Fibroblast of skin of back (primary cell): ENCODE measurements at places on chromosomes 5 and 9.

- DNase-seq: peak; percentile 36
These were observed 1.4 kb downstream of the CHSY3 start for GRCh38 chr5:129905473-129906176.

DNA sequence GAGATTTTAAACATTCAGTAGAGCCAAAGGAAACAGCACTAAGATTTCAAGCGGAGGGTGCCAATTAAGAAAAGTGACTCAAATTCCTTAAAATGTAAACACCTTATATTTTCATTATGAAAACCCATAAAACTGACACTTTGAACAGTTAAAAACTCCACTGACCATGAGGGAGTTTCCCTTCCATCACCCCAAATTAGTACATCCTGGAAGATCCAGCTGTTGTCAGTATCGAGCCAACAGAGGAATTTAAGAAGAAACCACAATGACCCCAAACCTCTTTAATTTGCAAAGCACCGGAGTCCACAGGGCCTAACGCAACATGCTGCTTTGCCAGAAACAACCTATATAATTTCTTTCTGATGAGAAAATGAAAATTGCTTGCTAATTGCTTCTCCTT is 41.3 kb downstream of the ROR2 start:
- DNase-seq: no peak

DNA sequence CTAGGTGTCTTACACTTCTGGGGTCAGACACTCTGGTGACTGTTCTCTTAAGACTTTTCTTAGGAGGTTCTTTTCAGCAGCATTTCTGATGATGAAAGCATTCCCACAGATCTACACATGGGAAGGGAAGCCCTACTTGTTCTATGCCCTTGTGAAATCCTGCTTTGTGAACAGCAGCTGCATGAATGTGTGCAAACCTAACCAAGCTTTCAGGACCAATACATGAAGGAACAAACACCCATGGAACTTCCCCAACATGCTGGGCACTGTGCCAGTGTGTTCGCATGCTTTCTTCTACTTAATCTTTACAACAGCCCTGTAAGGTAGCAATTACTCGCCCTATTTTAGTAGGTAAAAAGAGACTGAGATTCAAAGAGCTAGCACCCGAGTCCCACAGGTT is 439.9 kb upstream of the KLF4 start:
- peak; percentile 6 for DNase-seq

- peak; percentile 41 for DNase-seq
These were observed 212.9 kb downstream of the ARRDC3 start for GRCh38 chr5:91170266-91170665.

- DNase-seq: peak; percentile 54
These were observed 21.1 kb downstream of the HMGXB3 start for GRCh38 chr5:150021491-150022157.

GRCh38 chr9:120791161-120791560 is 2.1 kb downstream of the FBXW2 start:
- DNase-seq: no peak

DNA sequence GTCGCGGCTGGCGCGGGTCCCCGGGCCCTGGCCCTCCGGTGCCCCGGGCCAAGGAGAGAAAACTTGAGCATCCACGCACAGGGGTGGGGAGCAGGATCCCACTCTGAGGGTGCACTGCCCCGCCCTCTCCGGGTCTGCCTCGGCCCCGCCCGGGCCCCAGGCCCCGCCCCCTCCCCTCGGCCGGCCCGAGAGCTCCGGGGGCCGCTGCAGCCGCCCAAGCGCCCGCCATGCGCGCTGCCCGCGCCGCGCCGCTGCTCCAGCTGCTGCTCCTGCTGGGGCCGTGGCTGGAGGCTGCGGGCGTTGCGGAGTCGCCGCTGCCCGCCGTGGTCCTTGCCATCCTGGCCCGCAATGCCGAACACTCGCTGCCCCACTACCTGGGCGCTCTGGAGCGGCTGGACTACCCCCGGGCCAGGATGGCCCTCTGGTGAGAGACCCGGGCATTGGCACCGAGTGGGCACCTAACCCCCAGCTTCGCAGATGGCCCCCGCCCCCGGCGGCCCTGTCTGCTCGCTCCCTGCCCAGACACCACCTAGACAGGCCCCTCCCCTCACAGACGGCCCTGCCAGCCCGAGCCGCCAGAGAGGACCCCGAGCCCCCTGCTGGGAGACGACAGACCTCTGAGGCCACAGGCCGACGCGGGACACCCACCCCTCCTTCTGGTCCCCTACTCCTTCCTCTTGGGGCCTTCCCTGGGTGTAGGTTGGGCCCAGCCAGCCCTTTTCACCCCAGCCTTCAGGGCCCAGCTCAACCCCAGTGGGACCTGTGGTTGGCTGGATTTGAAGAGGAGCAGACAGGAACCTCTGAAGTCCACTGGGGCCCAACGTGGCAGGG is at the start of gene CERCAM:
CERCAM (plus strand) TSS at position 207 of the 831 bp plus-strand sequence; CDS start at position 228, 21 bp downstream.
- peak; percentile 61 for DNase-seq

- no peak for DNase-seq
These were observed 53.7 kb downstream of the RICTOR start for GRCh38 chr5:39020458-39020857.

DNA sequence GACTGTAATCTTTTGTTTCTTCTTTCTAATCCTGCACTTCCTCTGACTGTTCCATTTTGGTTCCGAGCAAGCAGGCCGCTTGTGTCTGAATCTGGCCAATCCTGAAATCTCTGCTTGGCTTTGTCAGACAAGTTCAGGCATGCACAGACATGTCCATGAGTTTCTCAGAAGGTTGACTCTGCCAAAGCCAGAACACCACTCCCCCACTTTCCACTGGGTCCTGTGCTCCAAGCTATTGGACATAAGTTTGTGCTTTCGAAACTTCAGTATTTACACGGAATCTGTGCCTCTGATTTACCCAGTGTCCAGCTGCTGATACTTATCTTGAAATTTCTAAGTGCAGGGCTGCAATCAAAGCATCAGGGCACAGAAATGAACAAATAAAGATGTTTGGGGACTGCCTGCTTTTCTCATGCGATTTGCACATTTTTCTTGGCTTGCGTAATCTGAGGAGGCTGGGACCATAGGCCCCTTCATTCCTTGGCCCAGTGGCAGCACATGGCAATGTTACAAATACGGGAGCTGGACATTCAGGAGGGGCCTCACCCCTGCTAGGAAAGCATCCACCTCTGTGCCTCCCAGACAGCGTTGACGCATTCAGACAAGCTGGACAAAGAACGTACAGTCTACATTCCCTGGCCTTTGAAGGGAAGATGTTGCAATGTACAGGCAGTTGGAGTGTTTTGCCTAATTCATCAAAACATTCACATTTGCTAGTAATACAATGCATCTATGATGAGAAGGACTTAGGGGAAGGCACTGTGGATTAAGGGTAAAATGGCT is 209.2 kb upstream of the PAPPA start:
- peak; percentile 96 for DNase-seq

GRCh38 chr5:115457571-115457970 is 87.0 kb downstream of the FEM1C start:
- DNase-seq: no peak

DNA sequence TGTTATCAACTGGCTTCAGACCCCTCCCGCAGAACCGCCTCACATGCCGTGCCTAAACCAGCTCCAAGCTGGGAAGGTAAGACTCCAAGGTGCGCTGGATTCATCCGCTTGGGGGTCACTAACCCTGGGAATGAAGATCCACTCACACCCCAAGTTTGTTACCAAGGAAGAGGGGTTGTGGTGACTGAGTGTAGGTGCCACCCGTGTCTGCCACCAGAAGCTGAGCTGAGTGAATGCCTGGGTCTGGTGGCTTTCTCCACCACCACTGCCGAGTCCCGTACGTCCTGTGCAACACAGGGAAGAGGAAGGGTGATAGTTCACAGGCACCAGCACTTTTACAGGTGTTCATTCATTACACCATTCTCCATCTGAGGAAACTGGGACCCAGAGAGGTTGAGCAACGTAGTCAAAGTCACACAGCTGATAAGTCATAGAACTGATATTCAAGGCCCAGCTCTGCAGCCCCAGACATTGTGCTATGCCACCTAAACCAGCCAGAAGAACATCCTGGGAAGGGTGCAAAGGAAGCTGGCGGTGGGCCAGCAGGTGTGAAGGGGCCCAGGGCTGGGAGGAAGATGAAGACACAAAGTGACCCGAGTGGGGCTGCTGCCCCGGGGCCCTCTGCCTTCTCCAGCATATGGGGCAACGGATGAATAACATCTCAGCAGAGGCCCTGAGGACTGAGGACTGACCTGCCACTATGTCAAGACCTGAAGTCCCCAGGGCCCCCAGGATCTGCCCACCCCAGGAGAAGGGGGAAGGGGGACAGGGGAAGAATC is 70.9 kb upstream of the PPP1R26 start:
- DNase-seq: no peak

DNA sequence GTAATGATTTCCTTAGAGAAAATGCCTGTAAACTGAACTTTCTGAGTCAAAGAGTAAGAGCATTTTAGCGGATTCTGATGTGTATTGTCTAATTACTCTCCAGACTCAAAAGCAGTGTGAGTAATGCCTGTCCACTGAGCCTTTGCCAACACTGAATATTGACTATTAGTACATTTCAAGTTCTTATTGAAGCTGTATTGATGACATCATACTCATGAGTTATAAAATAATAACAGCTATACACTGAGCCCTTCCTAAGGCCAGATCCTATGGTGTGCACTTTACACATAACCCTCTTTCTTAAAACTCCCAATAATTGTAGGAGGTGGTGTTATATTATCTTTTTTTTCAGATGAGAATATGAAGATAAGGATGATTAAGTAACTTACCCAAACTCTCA is 152.8 kb upstream of the TRPC7 start:
- DNase-seq: no peak

GRCh38 chr9:114925039-114925438 is 5.4 kb downstream of the TNFSF8 start:
- DNase-seq: no peak

- no peak for DNase-seq
These were observed 101.0 kb downstream of the ADRB2 start for GRCh38 chr5:148927307-148927946.

DNA sequence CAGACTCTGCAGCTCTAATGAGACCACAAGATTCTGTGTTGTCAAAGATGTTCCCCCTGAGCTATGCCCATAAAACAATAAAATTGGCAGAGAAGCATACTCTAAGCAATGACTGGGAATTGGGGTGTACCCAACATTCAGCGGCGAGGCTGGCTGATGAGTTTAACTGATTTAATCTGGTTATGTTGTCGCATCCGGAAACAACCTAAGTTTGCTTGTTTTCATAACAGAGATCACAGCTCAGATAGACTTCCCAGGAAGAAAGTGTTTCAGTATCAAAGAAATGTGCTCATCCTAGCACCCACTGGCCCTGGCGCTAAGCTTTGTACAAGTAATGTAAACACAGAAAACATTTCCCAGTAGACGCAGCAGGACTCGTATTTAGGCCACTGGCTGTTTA is 7.4 kb downstream of the SEMA5A start:
- DNase-seq: no peak

- DNase-seq: peak; percentile 70
These were observed 131.1 kb downstream of the ACTL7B start for GRCh38 chr9:108724652-108725051.

GRCh38 chr5:173825215-173825865 is 62.8 kb upstream of the CPEB4 start:
- peak; percentile 40 for DNase-seq

DNA sequence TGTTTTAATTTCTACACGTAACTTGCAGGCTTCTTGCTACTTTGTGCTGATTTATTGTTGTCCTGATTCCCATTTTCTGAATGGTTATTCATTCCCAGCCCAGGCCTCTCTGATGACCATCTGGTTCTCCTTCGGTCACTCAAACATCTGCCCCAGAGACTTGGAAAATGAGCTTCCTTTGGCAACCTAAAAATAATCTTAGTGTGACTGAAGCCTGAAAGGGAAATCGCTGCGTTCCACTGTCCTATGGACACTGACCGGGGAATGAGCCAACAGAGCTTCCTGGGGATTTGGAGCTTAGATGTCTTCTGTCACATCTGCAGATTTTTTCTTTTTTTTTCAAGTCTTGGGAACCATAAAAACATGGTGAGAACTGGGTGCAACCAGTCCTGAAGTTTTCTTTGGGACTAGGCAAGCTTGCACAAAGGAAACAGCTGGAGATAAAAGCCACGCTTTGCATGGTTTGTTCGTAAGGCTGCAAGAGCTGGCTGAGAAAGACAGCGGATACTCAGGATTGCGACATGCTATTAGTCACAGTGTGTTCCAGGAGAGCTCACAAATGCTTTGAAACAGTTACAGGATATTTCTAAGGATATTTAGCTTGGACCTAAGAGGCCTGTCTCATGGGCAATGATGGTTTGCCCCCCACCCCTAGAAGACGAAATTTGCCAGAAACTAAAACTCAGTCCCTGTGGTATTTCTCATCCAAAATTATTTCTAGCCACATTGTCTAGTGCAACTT is 146.2 kb downstream of the GOLPH3 start:
- peak; percentile 95 for DNase-seq

GRCh38 chr9:129198319-129199043 is 20.4 kb upstream of the IER5L start:
- peak; percentile 88 for DNase-seq

DNA sequence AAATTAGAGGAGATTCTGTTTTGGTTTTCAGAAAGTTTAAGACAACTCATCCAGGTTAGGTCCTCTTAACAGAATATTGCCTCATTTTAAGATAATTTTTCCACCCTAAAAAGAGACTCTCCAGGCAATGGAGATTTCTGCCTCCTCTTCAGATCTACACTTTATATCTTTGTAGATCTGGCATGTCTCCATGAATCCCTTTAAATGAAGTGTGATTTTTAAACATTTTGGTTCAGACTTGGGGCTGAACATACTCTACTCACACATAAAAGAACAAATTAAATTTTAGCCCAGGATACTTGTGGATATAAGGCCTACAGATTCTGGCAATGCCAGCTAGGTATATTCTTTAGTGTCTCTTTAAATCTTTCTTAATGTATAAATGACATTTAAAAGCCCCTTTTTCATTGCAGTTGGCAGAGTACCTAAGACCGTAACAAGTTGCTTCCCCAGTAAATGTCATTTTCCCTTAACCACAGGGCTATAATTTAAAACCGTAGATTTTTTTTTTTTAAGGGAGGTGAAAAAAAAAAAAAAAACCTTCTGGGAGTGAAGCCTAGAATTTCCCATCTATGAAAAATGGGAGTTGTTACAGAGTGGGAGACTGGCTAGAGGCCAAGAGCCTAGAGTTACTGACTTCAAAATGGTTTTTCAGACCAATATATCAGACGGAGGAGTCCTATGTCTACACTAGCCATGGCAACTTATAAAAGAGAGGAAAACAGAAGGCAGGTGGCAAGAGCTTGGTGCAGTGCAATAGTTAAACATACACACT is 207.8 kb upstream of the TARS1 start:
- no peak for DNase-seq

- DNase-seq: no peak
These were observed 1.5 kb upstream of the KCNN2 start for GRCh38 chr5:114360357-114360756.

- DNase-seq: peak; percentile 11
These were observed 106.7 kb upstream of the SH3GL2 start for GRCh38 chr9:17472126-17472525.

- peak; percentile 83 for DNase-seq
These were observed 13.9 kb downstream of the ZCCHC9 start for GRCh38 chr5:81315336-81315735.

DNA sequence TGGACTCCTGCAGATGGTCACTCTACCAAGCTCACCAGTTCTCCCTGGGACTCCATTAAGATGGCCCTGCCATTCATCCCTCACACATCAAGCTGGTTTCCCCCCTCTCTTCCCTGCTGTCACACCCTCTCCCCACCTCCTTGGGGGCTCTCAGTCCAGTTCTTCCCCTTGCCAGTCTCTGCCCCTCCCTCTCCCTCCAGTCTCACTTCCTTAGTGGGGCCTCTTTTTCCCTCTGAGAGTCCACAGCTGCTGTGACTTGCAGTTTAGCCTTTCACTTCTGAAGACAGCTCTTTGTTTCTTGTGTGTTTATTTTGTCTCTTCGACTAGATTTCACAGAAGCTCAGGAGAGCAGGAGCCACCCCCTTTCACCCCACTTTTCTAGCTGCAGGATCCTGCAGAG is 10.5 kb downstream of the DOCK2 start:
- DNase-seq: no peak
